ENCODE measurements at places on chromosomes 5 and 9. TPM values are rescaled to one million over a fixed set of nuclear protein-coding genes. Genes with fewer than 3 reads are reported as not detected.

The ITGA1 gene
- total RNA-seq: 82.9 TPM

The PCDHGA3 gene
- 0.54 TPM for total RNA-seq

The FAF2 gene
- 39.9 TPM for total RNA-seq

The CD72 gene
- total RNA-seq: 0.11 TPM

The CCL19 gene
- not detected for total RNA-seq

The GZMA gene
- total RNA-seq: not detected

The DMRT3 gene
- not detected for total RNA-seq

The STKLD1 gene
- total RNA-seq: 0.98 TPM

The LTC4S gene
- total RNA-seq: 0.52 TPM

The ELOVL7 gene
- total RNA-seq: 0.09 TPM

The FREM1 gene
- under 0.01 TPM for total RNA-seq

The PCDHGC3 gene
- total RNA-seq: 20.5 TPM

The PIP5K1B gene
- 0.11 TPM for total RNA-seq

The SLC45A2 gene
- total RNA-seq: 0.11 TPM

The TNC gene
- 0.09 TPM for total RNA-seq

The PTPDC1 gene
- 2.6 TPM for total RNA-seq

The PRR16 gene
- total RNA-seq: 0.11 TPM

The SCAI gene
- total RNA-seq: 4.8 TPM

The ACTBL2 gene
- under 0.01 TPM for total RNA-seq

The SPINK4 gene
- total RNA-seq: not detected

The KIF24 gene
- total RNA-seq: 0.86 TPM

The ARAP3 gene
- total RNA-seq: 28.7 TPM

The PRELID2 gene
- total RNA-seq: 31.4 TPM

The SH3GL2 gene
- not detected for total RNA-seq

The FGF1 gene
- total RNA-seq: 0.09 TPM

The SERF1A gene
- total RNA-seq: 4.9 TPM

Data from dermis lymphatic vessel endothelial cell (primary cell).